ENCODE measurements at places on chromosomes 3 and 15.

GRCh38 chr3:87478716-87479115, 202.3 kb upstream of the POU1F1 start:
- DNase-seq: no peak

DNA sequence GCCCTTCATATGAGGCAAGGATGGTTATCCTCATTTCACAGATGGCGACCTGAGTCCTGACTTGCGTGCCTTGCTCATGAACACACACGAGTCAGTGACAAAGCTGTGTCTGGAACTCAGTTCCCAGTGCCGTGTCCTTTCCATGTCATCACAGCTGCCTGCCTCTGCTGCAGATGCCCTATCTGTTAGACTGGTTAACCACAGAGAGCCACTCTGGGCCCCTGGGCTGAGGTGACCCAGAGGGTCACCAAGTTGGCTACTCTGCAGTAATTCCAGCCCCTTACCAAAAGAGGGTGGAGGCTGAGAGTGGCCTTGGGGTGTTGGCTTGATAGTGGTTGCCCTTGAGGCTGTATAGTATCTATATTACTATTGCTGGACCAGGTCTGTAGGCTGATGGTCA, 41.0 kb downstream of the RAB11A start:
- no peak for DNase-seq

DNA sequence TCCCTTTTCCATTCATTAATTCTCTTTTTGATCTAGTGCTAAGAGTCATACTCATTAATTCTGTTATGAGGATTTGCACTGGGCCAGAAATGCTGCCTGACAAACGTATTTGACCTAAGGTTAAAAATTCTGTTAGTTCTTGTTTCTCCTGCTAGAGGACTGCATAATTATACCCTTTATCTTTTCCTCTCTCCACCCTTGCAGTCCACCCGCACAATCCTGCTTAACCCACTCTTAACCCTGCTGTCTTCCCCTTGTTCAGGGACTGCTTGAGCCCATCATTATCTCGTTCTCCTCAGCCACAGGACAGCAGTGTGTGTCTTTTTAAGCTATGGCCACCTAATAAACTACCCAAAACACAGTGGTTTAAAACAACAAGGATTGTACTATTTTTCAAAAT, 31.1 kb upstream of the DYNC1LI1 start:
- no peak for DNase-seq

DNA sequence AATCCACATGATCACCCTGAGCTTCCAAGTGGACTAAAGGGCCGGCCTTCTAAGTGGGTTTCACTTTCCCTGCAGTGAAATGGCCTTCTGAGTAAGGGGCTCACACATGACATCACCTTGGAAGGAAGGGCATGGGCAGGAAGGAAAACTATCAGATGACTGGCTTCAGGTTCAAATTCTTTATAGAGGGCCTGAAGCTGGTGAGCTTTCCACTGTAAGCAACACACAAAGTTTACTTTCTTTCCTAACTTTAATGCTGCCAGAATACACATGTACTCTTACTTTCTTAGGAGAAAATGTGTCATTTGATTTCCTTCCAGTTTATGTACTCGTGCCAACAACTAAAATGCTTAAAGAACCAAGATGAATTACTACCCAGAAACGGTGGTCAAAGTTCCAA, 475.6 kb downstream of the FOXP1 start:
- no peak for DNase-seq

DNA sequence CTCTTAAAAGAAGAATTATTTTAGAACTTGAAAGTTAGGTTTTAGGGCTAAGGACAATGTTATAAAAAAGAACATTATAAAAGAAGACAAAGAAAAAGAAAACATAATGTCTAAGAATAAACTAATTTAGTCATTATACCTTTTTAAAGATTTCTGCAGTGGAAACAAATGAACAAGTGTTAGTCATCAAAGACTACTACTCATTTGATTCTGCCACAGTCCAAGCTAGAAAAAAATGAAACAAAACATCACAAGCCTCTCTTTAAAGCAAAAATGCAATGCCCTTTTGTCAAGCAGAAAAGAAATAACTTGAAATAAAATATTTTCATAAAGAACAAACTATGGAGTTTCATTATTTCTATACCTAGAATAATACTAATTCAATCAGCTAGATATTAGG, 102.0 kb downstream of the TBC1D5 start:
- DNase-seq: no peak

DNA sequence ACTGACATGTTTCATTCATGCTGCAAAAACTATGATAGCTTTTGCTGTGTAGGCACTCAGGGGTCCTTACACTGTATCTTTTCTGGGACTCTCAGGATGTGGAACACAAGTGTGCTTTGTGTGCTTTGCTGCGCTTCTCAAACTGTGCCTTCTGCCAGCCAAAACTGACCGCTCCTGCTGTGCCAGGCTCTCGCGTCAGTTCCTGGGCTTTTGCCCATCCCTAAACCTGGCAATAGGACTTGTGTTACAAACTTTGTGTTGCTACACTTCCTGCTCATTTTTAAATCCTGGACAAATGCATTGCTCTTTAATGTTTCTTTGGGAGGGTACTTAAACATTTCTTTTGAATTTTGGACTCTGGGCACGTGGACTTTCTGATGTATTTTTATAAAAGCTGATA, 60.3 kb downstream of the DIPK2A start:
- no peak for DNase-seq

DNA sequence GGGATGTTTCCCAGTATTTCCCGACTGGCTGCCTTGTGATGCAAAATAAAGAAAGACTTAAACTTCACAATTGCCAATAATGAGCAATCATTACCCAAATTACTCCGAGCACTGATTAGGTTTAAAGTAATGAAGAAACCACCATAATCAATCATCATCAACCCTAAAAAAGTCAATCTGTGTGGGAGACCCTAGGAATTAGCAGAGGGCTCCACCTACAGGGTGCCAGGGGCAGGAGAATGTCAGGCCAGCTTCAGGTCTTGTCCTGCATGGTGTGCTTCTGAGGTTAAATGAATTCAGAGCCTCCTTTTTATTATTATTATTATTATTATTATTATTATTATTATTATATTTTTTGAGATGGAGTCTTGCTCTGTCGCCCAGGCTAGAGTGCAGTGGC, 478.0 kb upstream of the ARRDC4 start:
- DNase-seq: no peak

GRCh38 chr3:119326976-119327375, 32.8 kb downstream of the ARHGAP31 start:
- no peak for DNase-seq

GRCh38 chr3:76565496-76566210, 474.2 kb upstream of the ROBO2 start:
- no peak for DNase-seq

- no peak for DNase-seq
These were observed 329.5 kb upstream of the LRRFIP2 start for GRCh38 chr3:37503856-37504255.

All from large intestine (tissue), 12 donors.